ENCODE measurements at places on chromosomes 1 and 21.

DNA sequence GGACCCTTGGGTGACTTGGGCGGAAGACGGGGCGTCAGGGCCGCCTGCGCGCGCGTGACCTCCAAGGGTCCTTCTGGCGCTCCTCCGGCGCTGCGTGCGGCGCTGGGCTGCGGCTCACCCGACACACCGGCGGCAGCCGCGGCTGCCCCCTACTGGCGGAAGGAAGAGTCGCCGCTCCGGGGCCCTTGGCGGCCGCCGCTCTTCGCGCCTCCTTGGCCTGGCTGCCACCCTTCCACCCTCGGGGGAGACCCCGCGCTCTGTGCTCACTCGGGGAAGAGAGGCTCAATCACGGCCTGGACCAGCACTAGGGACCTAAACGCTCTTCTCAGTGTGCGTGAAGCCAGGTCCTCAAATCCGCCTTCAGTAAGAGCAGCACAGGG, 89.7 kb downstream of the DMRTA2 start:
- peak; percentile 68 for DNase-seq

DNA sequence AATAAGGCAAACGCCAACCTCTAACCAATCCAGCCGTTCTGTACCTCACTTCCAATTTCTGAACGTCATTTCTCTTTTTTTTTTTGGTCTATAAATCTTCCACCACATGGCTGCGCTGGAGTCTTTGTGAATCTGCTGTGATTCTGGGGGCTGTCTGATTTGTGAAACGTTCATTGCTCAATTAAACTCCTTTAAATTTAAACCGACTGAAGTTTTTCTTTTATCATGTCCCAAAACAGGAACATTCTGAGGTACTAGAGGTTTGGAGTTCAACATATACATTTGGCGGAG, 65.5 kb upstream of the BACH1 start:
- peak; percentile 66 for DNase-seq

DNA sequence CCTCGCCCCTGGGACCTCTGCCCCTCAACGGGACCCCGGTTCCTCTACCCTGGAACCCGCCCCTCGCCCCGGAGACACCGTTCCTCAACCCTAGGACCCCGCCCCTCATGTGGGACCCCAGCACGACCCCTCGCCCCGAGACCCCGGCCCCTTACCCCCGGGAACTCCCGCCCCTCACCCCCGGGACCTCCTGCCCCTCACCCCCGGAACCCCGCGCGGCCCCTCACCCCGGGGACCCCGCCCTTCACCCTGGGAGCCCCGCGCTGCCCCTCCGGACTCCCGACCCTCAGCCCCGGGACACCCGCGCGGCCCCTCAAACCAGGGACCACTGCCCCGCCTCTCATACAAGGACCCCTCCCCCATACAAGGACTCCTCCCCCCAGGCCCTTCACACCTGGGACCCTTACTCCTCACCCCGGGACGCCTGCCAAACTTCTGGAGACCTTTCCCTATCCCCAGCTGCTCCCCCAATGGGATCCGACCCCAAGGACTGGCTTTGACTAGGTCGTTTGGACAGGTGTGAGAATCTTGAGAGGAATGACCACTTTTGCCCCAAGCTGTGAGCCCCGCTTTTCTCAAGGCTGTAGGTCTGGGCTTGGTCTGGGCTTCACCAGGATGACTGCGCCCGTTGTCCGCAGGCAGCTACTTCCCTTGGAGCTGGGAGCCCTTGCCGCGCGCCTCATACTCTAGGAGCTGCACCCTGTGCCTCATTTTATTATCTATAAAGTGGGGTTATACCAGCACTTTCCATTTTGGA, 843 bp downstream of the DIP2A start:
- peak; percentile 63 for DNase-seq

GRCh38 chr1:32758795-32759430, 56.3 kb upstream of the SYNC start:
- DNase-seq, result peak; percentile 19

- DNase-seq, result no peak
Observed at GRCh38 chr1:72202761-72203160, 79.6 kb downstream of the NEGR1 start.

DNA sequence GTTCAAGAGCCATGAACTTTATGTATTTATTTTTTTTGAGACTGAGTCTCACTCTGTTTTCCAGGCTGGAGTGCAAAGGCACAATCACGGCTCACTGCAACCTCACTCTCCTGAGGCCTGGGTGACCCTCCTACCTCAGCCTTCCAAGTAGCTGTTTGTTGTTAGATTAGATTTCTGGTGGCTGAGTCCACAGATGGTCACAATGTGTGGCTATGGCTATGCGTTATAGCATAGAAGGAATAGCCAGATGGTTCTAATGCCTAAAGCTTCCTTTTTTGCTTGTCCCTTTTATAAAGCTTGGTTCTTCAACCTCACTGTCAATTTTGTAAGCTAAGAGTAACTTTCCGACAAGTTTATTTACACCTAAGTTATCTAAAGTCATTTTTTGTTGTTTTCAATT, 62.3 kb upstream of the FMN2 start:
- no peak for DNase-seq

DNA sequence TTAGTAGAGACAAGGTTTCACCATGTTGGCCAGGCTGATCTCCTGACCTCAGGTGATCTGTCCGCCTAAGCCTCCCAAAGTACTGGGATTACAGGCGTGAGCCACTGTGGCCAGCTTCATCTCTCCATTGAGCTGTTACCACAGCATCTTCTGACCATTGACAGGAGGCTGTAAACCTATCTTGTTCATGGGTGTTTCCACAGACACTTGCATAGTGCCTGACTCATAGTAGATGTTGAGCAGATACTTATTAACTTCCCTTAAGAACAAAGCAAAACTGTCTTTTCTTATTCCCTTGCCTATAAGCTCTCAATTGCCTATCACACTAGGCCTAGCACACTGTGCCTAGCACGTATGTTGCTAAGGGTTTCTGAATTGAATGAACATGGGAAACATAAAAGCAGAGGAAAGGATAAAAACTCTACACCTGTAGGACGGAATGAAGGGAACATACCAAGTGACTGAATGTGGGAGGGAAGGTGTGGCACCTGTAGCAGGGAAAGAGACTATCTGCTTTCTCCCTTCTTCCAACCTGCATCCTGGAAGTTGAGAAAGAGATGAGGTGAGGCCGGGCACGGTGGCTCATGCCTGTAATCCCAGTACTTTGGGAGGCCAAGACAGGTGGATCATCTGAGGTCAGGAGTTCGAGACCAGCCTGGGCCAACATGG, 1.2 kb upstream of the C1orf54 start:
- DNase-seq, result no peak

- DNase-seq, result no peak
Observed at GRCh38 chr1:203186446-203187303, at the start of gene CHI3L1. Gene CHI3L1 (minus strand): TSS chr1:203186704. CDS start chr1:203186623, 81 bp downstream.

- DNase-seq, result no peak
Observed at GRCh38 chr1:202688401-202688800, 21.9 kb downstream of the SYT2 start.

GRCh38 chr1:89910780-89911179, 84.1 kb upstream of the ZNF326 start:
- no peak for DNase-seq

- no peak for DNase-seq
Observed at GRCh38 chr1:110152133-110152785, 2.0 kb downstream of the SLC6A17 start.

GRCh38 chr1:27513958-27514357, 24.0 kb upstream of the WASF2 start:
- DNase-seq, result no peak

DNA sequence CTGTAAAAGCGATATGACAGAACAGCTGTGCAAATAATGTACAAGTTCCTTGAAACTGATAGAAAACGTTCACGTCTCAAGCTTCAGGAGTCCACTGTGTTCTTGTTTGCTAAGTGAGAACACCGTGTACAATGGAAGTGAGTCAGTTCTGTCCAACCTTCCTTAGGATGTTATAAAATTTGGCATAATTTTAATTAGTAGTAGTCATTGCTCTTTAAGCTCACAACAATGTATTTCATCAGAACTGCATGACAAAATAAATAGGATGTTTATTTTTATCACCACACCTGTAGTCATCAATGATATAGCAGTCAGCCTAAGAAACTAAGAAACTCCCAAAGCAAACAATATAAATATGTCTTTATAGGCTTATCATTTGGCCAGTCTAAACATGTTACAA, 53.0 kb downstream of the RGS2 start:
- no peak for DNase-seq

DNA sequence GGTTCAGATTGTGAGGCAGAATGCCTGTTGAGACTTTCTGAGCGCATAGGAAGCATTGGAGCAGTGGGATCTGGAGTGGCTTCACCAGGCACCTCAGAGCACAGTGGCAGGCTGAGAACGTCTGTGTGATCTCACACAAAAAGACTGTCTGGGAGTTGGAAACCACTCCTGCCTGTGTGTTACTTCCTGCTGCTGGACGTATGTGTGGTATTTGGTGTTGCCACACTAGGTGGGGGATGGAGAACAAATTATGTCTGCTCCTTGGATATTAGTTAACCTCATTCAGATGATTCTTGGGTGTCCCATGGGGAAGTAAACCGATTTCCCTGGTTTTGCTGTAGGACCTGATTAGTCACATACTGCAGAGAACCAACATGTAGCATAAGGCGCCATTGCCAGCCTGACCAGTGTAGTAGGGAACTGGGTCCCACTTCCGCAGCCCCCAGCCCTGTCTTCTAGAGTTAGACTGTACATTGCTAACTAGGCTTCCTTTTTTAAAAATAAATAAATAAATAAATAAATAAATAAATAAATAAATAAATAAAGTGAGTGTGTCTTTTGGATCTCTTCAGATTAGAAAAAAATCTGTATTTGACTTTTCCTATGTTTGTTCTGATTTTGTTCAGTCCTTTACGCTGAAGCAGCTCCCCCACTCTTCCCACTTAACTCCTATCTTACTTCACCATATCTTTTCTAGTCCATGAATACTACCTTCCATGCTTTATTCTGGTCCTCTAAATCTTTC, 26.9 kb downstream of the UCK2 start:
- DNase-seq, result peak; percentile 60

- DNase-seq, result no peak
Observed at GRCh38 chr21:35382696-35383095, 333.6 kb upstream of the RUNX1 start.

DNA sequence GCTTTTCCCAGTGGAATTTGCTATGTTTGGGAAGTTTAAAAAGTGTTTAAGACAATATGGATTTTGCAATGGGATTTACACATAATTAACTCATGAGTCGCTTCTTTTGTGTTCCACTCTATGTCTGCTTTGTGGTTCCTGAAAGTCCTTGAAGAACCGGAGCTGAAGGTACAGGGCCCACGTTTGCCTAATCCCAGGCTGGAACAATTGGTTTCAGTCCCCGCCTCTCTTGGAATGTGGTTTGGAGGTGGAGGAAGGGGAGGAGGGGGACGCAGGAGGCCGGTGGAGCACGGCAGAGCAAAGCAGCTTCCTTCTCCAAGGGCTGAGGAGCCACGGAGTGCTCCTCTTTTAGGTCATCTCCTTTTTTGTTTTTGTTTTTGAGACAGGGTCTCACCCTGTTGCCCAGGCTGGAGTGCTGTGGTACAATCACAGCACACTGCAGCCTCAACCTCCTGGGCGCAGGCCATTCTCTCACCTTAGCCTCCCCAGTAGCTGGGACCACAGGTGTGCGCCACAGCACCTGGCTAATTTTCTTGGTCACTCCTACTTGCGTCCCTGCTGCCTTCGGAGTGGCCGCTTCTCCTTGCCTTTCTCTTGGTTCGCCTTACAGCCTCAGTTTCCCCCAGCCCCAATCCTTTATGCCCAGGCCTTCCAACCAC, 129.5 kb upstream of the ERRFI1 start:
- DNase-seq, result no peak

- peak; percentile 65 for DNase-seq
Observed at GRCh38 chr1:83959824-83960498, 39.0 kb downstream of the TTLL7 start.

- DNase-seq, result no peak
Observed at GRCh38 chr1:36665478-36666080, 182.9 kb upstream of the CSF3R start.

GRCh38 chr1:247588060-247588459, at the start of gene OR2G2:
Gene OR2G2 (plus strand): TSS chr1:247588360. CDS start chr1:247588360, 0 bp downstream.
- DNase-seq, result no peak

DNA sequence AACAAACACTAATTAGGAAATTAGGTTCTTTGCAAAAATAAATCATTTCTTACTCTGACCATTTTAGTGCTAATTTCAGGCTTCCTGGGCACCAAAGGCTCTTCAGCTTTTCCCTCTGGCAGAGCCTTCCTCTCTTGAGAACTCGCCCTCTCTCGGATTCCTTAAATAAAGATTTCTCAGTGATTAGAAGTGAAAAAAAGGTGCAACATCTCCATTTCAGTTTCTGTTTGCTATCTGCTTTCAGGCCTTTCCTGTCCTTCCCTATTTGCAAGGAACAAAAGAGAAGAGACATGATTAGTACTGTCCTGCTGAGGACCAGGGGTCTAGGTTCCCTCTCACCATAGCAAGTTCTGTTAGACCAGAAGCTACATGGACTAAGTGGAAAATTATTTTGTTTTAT, 27.8 kb upstream of the CACYBP start:
- no peak for DNase-seq

DNA sequence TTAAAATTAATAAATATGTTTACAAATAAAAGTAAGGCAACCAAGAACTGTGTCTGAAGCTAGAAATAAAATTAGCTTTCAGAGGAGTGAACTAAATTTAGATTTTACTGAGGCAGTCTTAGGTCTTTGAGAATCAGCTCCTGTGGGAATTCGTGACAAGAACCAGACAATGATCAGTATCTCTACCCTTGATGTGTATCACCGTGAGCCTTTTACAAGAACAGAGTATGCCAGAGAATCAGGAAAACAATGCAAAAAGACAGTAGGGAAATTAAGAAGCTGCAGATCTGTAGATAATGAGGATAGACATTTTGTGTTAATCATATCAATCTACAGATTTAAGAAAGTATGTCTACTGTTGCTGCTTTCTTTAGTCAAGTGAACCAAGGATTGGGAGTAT, 351.0 kb downstream of the COL11A1 start:
- no peak for DNase-seq

GRCh38 chr1:154912755-154913154, 23.8 kb downstream of the PMVK start:
- DNase-seq, result no peak

GRCh38 chr1:11320153-11320936, 47.3 kb downstream of the UBIAD1 start:
- DNase-seq, result peak; percentile 44

DNA sequence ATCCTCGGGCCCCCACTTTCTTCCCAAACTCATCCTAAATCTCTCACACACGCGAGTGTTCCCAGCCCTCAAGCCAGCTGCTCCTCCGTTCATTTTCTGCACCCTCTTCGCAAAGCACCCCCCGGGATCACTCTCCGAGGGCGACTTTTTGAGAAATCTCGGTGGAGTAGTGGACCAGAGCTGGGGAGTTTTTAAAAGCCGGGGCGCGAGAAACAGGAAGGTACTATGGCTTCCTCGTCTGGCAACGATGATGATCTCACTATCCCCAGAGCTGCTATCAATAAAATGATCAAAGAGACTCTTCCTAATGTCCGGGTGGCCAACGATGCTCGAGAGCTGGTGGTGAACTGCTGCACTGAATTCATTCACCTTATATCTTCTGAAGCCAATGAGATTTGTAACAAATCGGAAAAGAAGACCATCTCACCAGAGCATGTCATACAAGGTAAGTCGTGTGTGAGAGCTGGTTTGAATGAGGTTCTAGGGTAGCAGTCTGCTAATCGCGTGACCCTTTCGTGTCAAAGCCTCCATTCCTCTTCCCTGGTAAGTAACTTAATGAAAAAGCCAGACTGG, 800 bp downstream of the DR1 start:
- peak; percentile 72 for DNase-seq
